Esophagus squamous epithelium (tissue), 5 donors: ENCODE measurements at places on chromosomes 11 and 22.

DNA sequence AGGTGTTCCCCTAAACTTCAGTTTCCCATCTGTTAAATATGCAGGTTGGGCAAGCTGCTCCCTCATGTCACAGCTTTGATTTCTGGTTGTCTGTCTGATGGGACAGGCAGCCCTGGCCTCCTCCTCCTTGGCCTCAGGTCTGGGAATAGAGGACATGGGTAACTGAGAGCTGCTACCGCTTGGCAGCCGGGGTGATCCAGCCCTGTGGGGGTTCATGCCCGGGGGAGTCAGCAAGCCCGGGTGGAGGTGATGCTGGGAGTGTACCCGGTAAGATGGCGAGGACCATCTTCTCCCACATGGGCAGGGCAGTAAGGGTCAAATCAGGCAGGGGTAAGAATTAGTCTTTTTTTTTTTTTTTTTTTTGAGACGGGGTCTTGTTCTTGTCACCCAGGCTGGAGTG lies 845.0 kb downstream of the TBC1D22A start:
- DNase-seq, result no peak

GRCh38 chr11:46529928-46530574 lies 63.8 kb downstream of the AMBRA1 start:
- no peak overlapping the region for H3K27ac ChIP-seq
- no peaks in the 10 kb centered on the region for H3K36me3 ChIP-seq
- H3K4me3 ChIP-seq, result no peak overlapping the region
- H3K4me1 ChIP-seq, result peaks cover 24% of the 10 kb centered on the region

GRCh38 chr22:41699264-41700107 lies at the start of gene MEI1:
Gene MEI1 (plus strand): TSS chr22:41699503. CDS start chr22:41699539, 36 bp downstream.
- H3K4me3 ChIP-seq, result no peak within 1 kb of the TSS
- H3K27me3 ChIP-seq, result peaks cover 6% of the 10 kb centered on the region
- no peak within 1 kb of the TSS for H3K27ac ChIP-seq
- H3K36me3 ChIP-seq, result peaks cover 1% of the 10 kb centered on the region

- no peak overlapping the region for H3K27ac ChIP-seq
- H3K4me3 ChIP-seq, result no peak overlapping the region
- H3K27me3 ChIP-seq, result no peaks in the 10 kb centered on the region
These were observed 44.7 kb downstream of the CCDC90B start for GRCh38 chr11:83241291-83241946.

- H3K27ac ChIP-seq, result no peak overlapping the region
- H3K27me3 ChIP-seq, result no peaks in the 10 kb centered on the region
- H3K36me3 ChIP-seq, result no peaks in the 10 kb centered on the region
- H3K4me1 ChIP-seq, result peaks cover 55% of the 10 kb centered on the region
These were observed 15.2 kb downstream of the ENDOD1 start for GRCh38 chr11:95104856-95105255.

GRCh38 chr22:42564699-42565098 lies 10.9 kb downstream of the SERHL2 start:
- peaks cover 3% of the 10 kb centered on the region for H3K4me1 ChIP-seq
- H3K27ac ChIP-seq, result no peak overlapping the region
- no peak for DNase-seq
- H3K36me3 ChIP-seq, result no peaks in the 10 kb centered on the region
- H3K4me3 ChIP-seq, result no peak overlapping the region

- no peaks in the 10 kb centered on the region for H3K4me1 ChIP-seq
- H3K27ac ChIP-seq, result no peak overlapping the region
- H3K27me3 ChIP-seq, result no peaks in the 10 kb centered on the region
- H3K36me3 ChIP-seq, result no peaks in the 10 kb centered on the region
- no peak overlapping the region for H3K4me3 ChIP-seq
These were observed 187.0 kb upstream of the ISX start for GRCh38 chr22:34879001-34879400.

DNA sequence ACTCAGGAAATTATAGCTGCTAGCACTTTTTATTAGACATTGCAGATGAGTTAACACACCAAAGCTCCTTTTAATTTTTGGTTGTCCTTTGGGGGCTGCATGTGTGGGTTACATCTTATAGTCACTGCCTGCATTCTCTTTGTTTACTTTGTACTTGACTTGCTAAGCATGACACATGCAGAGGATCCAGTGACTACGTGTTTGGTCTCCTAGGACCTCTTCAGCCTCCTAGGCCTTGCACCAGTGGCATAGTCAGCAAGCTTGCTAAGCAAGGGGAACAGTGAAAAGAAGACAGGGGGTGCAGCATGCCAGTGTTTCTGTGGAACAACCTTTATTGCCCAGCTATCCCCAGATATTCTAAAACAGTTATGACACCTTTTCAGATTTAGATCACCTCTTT lies 108.2 kb downstream of the PAX6 start:
- no peak overlapping the region for H3K27ac ChIP-seq
- H3K27me3 ChIP-seq, result no peaks in the 10 kb centered on the region
- H3K36me3 ChIP-seq, result no peaks in the 10 kb centered on the region
- H3K4me1 ChIP-seq, result no peaks in the 10 kb centered on the region

DNA sequence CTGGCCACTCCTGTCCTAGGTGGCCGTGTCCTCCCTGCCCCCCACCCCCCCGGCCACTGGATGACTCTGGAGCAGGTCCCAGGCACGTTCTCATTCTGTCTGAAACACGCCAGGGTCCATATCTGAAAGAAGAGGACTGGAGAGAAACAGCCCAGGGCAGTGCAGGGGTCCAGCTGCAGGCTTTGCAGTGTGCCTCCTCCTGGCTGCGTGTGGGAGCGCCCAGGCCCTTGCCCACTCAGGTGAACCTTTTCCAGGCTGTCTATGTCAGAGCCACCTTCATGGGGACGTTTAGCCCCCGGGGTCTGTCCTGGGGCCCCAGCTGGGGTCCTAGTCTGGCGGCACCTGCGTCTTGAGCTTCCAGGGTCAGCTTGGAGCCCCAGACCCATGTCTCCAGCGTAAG lies 15.6 kb downstream of the GRAMD4 start:
- H3K36me3 ChIP-seq, result no peaks in the 10 kb centered on the region
- H3K4me1 ChIP-seq, result peaks cover 47% of the 10 kb centered on the region
- H3K27me3 ChIP-seq, result no peaks in the 10 kb centered on the region
- H3K4me3 ChIP-seq, result no peak overlapping the region
